Activated naive CD8-positive, alpha-beta T cell treated with anti-CD3 and anti-CD28 coated beads, Interleukin-2, amount 50 U/mL, for 16 hours (primary cell): ENCODE measurements at places on chromosomes 1 and 21.

GRCh38 chr1:215256936-215257679 lies 174.6 kb downstream of the KCNK2 start:
- DNase-seq = no peak

- no peak for DNase-seq
Measured at GRCh38 chr1:51491166-51491981, 27.7 kb downstream of the EPS15 start.

DNA sequence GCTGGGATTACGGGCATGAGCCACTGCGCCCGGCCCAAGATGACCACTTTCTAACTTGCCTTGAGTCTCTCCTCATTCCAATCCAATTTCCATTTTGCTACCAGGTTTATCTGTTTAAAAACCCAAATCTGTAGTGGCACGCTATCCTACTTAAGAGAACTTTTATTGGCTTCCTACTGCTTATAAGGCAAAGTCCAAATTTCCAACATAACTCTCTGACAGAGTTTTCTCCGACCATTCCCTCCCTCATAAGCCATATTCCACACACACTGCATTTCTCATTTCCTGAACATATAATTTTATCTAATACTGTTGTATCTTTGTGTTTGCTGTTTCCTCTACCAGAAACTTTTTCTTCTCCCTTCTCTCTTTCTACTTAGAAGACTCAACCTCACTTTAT lies 15.3 kb downstream of the SF3A3 start:
- no peak for DNase-seq

GRCh38 chr1:70760154-70760553 lies 287.5 kb downstream of the PTGER3 start:
- DNase-seq = no peak

DNA sequence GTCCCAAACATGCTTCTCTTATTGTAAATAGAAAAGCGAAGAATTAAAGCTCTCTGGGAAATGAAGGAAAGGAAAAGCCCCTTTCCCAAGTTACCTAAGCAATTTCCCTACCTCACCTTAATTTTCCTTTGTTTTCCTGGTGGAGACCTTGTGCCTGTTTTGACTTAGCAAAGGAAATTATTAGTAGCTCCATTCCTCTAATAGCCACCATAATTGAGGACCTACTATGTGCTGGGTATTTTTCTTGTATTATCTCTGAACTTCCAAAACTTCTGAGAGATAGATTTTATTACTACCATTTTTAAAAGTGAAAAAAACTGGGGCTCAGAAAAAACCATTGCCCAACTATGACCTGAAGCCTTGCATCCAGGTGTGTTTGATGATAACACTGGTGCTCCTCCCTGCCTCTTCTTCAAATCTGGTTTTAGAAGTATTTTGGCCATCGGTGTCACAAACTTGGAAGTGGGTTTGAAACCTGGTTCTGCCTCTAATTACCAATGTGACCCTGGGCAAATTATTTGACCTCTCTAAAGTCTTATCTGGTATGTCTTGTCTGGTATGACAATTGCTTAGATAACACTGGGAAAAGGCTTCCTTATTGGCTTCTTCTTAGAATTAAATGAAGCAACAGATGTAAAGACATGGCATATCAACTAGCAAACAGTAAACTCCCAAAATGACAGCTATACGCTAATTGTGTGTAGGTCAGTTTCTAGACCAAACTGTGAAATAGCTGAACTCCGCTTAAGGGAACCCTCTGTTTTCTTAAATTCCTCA lies 39.5 kb downstream of the BCL9 start:
- DNase-seq = no peak

DNA sequence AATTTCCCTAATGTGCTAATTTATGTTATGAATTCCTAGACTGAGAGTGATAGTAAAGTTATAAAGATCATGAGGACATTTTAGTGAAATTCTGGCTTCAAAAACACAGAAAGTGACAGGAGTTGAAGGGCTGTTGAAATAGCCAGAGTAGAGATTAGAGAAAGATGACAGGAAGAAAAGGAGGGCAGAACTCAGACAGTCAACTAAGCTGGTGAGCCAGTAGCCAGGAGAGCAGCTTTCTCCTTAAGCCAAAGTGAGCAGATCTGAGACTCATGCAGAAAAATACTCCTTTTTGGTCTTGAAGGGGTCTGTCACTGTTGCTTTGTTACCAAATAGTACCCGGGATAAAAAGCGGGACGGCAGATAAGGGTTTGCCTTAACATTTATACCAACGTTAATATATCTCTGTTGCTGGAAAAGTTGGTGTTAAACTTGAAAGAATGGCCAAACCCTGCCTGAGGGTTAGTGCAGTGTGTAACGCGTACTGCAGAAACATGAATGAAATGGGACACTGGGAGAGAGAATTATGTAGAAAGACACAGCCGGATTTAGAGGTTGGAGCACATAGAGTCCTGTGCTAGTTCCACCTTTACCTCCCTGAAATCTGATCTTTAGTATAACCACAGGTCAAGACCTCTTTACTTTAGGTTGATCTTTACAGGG lies 12.8 kb downstream of the AHCYL1 start:
- DNase-seq = no peak
